ENCODE measurements at places on chromosomes 16 and 17.

DNA sequence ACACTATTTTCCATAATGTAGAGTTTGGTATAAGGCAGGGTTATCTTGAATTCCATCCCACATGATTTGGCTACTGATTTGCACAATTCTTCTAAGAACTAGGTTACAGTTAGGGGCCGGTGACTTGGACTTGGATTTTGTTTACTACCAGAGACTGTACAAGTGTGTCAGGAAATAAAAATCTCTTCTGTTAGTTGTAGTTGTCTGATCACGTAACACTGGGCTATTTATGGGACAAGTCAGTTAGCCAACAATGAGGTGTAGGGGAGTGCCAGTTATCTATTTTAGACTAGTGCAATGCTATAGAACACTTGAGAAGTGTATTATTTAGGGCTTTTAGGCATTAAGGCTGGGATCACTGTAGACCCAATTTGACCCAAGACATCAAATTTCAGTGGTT is 39.7 kb upstream of the GHDC start:
- DNase-seq, result no peak

- peak; percentile 23 for DNase-seq
Observed at GRCh38 chr16:9437115-9437514, 345.7 kb downstream of the HAPSTR1 start.

- DNase-seq, result peak; percentile 55
Observed at GRCh38 chr16:56941092-56941491, 9.2 kb downstream of the HERPUD1 start.

- DNase-seq, result no peak
Observed at GRCh38 chr17:2844416-2844815, 48.2 kb downstream of the RAP1GAP2 start.

DNA sequence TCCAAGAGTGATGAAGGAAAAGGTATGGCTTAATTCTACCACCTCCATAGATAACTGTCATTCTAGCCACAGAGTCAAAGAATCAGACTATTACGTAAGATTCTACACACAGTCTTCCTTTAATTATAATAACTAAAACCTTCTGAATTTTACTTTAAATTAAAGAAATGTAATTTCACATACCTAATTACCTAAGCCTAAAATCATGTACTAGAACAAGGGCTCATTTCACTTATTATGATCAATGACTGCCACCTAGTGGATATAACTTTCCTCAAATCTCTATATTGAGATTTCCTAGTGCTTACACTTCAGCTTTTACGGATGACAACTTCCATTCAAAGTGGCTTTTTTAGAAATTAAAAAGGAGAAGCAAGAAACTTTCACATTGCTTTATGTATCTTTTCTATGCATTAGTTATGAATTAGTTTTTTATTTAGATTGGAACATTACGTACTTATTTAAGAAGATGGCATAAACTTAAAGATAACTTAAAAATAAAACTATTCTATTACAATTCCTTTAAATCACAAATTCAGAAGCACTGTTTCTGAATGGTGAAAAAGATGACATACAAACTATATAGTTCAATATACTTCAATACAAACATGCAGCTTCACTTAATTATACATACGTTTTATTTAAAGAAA is 18.2 kb upstream of the ABCA10 start:
- peak; percentile 48 for DNase-seq

Data from GM12865 (cell line).